ENCODE measurements at places on chromosomes 4 and X.

GRCh38 chr4:17546222-17546621, 30.8 kb upstream of the LAP3 start:
- DNase-seq, result no peak

DNA sequence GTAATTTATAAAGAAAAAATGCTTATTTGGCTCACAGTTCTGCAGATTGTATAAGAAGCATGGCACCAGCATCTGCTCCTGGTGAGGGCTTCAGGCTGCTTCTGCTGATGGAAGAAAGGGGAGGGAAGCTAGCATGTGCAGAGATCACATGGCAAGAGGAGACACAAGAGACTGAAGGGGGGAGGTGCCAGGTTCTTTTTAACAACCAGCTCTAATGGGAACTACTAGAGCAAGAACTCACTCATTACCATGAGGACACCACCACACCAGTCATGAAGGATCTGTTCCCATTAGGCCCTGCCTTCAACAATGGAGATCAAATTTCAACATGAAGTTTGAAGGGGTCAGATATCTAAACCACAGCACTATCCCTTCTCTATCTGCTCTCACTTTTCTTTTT, 9.4 kb upstream of the COPS4 start:
- no peak for DNase-seq

- DNase-seq, result no peak
These were observed 906.8 kb upstream of the NDST4 start for GRCh38 chr4:116020141-116020722.

DNA sequence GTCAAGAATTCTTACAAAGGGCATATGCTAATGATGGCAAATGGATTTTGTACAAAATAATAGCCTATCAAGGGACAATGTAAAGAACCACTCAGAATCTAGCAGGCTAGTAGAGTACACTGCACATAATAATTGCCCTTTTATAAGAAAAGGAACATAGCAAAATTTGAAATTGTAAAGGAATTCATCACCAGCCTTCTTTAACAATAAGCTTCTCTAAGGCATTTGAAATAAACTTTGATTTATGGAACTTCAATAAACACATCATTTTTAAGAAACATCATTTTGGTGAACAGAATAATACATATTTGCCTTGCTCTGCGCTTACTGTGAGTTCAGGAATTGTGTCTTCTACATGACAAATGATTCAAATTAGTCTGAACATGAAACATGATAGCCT, 9.7 kb upstream of the ATP10D start:
- no peak for DNase-seq

- DNase-seq, result no peak
These were observed 42.1 kb upstream of the UGT2B10 start for GRCh38 chr4:68773699-68774098.
